Activated CD4-positive, alpha-beta T cell treated with anti-CD3 and anti-CD28 coated beads, Interleukin-2, amount 50 U/mL, for 24 hours (primary cell): ENCODE measurements at places on chromosomes 2 and 18.

DNA sequence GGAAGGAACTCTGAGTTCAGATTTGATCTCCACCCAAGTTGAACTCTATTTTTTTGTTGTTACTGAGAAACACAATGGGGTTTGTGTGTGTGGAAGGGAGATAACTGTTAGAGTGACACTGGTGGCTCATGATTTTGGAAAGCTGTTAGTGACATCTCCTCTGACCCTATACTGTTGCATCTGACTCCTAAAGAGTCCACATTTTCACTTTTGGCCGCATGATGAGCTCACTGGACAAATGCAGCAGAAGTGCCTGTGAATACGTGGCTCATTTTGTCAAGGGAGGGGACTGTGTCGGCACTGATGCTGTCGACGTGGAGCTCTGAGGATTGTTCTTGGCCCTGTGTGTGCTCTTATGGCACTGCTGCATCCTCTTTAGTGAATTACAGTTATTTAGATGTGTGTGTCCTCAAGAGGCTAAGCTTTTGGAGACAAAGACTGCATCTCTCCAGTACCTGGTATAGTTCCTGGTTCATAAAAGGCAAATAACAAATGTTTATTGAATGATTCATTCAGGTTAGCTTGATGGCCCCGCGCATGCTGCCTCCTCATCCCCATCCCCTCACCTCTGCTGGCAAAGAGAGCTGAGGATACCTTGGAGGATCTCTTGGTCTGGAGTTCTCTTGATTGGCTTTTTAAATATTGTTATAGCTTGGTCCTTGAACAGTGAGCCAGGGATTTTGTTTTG is 135.4 kb downstream of the PHLPP1 start:
- no peak for DNase-seq

GRCh38 chr2:44326548-44327264 is 34.6 kb downstream of the PREPL start:
- DNase-seq: no peak

DNA sequence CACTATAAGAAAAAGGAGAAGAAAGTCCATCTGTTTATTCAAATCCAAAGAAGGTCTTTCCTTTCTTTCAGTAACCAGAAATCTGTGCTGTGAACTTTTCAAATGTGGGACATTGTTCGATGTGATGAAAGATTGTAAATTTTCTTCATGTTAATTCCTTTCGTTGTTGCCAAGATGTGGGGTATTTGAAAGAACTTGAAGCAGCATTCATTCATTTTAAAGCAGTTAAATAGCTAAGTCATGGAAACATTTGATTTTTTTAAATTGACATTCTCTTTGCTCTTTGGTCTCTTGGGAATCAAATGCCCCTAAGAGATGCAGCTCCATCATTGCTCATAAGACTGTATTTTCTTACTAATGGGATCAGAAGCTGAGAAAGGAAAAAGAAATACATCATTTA is 93.7 kb upstream of the EHBP1 start:
- no peak for DNase-seq

DNA sequence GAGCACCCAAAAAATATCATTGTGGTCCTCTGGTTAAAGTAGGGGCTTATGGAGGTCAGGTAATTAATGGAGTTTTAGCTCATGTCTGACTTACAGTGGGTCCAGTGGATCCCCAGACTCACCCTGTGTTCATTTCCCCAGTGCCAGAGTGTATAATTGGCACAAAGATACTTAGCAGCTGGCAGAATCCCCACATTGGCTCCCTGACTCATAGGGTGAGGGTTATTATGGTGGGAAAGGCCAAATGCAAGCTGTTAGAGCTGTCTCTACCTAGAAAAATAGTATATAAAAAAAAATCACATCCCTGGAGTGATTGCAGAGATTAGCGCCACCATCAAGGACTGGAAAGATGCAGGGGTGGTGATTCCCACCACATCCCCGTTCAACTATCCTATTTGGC is 1067.6 kb upstream of the ACVR2A start:
- no peak for DNase-seq

DNA sequence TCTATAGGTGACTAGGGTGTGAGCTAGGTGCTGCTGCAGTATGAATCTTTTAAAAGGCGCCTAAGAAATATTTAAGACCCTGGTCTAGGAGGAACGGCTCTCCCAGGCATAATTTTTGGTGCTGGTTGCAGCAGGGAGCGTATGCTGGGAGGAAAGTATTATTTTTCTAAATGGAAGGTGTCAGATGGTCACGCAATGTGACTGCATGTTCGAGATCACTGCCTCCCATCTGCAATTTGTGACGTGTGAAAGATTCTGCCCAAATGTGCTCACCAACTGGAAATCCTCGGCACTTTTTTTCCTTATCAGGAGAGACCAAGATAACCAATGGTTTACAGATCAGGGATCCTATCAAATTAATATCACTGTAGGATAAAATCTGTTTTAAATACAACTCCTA is 95.6 kb upstream of the KLHL14 start:
- no peak for DNase-seq

- DNase-seq: no peak
These were observed 78.6 kb upstream of the ETAA1 start for GRCh38 chr2:67318563-67318962.

DNA sequence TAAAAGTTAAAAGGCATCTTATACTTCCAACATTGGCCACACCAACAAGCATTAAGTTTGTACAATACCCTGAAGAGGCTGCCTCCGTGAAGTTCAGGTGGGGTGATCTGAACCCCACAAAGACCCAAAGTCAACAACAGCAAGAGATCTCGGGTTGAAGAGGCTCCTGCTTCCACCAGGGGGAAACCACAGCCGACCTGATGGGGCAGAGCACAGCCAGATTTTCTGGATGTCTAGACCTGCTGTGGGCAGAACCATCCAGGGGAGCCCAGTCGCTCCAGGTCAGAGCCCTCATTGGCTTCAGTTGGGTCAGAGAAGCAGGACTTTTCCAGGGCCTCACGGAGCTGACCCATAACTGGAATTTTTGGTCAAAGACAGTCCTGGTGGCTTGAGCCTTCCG is 66.5 kb upstream of the ACKR3 start:
- DNase-seq: no peak

DNA sequence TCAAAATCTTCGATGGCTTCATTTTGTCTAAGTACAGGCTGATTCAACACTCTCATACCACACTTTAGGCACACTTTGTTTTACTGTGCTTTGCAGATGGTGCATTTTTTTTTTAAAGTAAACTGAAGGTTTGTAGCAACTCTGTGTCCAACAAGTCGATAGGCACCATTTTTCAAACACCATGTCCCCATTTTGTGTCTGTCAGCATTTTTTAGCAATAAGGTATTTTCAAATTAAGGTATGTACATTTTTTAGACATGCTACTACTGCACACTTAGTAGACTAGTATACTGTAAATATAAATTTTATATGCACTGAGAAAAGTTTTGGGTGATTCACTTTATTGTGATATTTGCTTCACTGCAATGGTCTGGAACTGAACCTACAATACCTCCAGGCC is 44.4 kb downstream of the ORC4 start:
- no peak for DNase-seq

DNA sequence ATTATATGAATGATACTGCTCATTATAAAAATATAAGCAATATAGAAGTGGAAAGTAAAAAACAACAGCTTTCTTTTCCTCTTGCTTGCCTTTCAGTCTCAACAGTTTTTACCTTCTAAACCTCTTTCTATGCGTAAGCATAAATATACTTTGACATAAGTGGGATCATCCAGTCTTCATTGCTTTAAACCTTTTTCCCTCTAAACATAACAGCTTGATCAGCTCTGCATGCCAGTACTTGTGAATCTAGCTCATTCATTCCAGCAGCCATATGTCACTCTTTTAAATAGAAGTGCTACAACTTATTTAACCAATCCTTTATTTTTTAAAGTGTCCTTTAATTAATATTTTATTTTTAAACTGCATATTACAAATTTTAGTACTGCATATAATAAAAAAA is 88.1 kb downstream of the TTC27 start:
- no peak for DNase-seq

- DNase-seq: no peak
These were observed at the start of gene EVA1A for GRCh38 chr2:75560768-75561565. EVA1A (minus strand) TSS chr2:75560939; CDS start chr2:75518140, 42,799 bp downstream.

- DNase-seq: no peak
These were observed 69.7 kb downstream of the NCK2 start for GRCh38 chr2:105814291-105814940.

DNA sequence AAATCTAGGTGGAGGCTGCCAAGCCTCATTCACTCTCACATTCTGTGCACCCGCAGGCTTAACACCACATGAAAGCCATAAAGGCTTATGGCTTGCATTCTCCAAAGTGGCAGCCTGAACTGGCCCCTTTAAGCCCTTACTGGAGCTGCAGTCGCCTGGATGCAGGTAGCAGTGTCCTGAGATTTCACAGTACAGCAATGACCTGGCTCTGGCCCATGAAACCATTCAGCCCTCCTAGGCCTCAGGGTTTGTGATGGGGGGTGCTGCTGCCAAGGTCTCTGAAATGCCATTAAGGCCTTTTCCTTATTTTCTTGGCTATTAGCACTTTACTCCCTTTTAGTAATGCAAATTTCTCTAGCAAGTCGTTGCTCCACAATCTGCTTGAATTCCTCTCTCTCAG is 48.6 kb downstream of the RNMT start:
- DNase-seq: no peak

DNA sequence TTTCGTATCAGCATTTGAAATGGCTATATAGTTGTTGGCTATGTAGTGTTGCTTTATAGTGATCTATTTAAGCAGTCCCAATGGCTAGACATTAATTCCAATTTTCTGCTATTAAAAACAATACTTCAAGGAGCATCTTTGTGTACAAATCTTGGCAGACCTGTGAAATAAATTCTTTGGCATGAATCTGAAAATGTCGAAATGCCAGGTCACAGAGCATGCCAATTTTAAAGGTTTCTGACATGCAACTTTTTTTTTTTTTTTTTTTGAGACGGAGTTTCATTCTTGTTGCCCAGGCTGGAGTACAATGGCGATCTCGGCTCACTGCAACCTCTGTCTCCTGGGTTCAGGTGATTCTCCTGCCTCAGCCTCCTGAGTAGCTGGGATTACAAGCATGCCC is 26.8 kb upstream of the CABLES1 start:
- no peak for DNase-seq

GRCh38 chr2:225761396-225761795 is 361.9 kb downstream of the NYAP2 start:
- DNase-seq: no peak

- no peak for DNase-seq
These were observed 133.4 kb upstream of the NABP1 start for GRCh38 chr2:191544461-191545062.

- DNase-seq: no peak
These were observed 84.1 kb downstream of the CELF4 start for GRCh38 chr18:37481491-37481890.

DNA sequence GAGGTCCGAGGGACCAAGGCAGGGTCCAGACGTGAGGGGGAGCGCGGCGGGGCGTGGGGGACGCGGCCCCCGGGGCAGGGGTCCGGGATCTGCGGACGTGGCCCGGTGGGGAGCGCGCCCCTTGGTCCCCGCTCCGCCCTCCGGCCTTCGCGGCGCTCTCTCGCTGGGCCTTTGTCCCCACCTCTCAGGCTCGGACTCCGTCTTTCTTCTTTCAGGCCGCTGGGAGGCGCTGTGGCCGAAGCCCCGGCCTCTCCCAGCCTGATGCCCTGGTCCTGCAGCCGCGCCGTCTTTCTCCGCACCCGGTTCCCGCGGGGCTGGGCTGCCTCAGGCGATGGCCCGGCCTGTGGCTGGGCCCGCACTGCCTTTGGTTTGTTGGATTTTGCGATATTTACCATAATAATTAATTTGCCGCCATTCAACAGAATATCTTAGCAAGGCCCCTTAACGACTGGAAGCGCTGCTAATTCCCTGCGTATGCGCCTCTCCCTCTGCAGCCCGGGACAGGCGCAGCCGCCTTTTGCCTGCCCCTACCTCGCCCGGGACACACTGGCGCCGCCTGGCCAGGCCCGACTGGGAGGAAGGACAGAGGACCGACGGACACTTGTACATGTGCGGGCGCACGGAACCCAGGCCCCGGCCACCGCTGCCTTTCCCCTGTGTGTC is 10.8 kb downstream of the SIX3 start:
- DNase-seq: no peak

- no peak for DNase-seq
These were observed 214.5 kb downstream of the DSEL start for GRCh38 chr18:67302043-67302442.

DNA sequence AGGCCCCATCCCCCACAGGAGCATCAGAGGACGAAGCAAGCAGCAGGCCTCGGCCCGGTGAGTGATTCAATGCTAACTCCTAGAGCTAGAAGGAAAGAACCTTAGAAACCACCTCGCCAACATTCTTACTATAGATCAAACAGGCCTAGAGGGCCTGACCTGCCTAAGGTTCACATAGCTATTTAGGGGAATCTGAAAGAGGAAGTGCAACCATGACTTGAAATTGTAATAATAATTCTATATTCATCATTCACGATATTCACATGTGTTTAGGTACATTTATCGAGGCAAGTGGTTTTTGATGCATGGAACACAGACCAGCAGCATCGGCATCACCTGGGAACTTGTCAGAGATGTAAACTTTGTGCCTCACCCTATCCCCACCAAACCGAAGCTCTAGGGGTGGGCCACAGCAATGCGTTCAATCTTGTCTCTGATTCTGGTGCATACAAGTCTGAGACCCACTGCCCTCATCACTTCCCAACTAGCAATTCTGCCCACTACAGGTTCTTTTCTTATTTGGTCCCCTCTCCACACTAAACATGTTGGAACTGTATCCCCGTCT is 78.0 kb upstream of the DNMT3A start:
- no peak for DNase-seq

- no peak for DNase-seq
These were observed at the start of gene SIX2 for GRCh38 chr2:45009303-45009927. SIX2 (minus strand) TSS chr2:45009452; CDS start chr2:45009110, 342 bp downstream.

GRCh38 chr2:113877711-113878598 is 11.9 kb upstream of the ACTR3 start:
- DNase-seq: no peak

DNA sequence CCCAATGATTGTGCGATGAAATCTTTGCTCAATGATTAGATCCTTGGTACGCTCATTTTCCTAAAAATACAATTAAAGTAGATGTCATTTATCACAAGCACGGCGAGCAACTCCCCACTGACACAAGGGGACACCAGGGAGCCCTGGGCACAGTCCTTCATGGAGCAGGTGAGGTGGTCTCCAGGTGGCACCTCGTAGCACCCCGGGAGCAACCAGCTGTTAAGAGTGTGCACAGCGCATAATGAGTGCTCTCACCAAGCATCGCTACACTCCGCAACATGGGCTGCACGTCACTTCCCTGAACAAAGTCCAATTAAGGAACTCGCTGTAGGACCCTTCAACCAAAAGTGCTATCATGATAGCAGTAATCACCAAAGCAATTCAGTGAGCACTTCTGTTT is 59.8 kb downstream of the ANO7 start:
- no peak for DNase-seq

GRCh38 chr2:190718652-190719526 is 70.0 kb downstream of the NAB1 start:
- peak; percentile 82 for DNase-seq

GRCh38 chr2:169164311-169164710 is 94.9 kb downstream of the DHRS9 start:
- DNase-seq: no peak

GRCh38 chr2:175525975-175526374 is 344.5 kb upstream of the ATP5MC3 start:
- no peak for DNase-seq

DNA sequence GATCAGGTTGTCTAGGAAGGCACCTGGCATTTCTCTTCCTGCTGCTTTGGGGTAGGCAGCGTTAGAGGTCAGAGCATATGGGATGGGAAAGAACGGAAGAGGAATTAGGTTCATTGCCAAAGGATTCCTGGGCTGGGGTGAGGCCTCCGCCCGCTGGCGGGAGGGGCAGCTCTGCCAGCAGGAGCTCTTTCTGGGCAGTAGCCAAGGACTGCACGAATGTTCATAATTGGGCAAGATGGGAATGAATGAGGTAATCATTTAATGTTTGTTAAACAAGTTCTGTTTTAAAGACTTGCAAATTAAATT is 253.9 kb downstream of the AGAP1 start:
- DNase-seq: no peak
